ENCODE measurements at places on chromosomes 6 and 20. TPM values are rescaled to one million over a fixed set of nuclear protein-coding genes. Genes with fewer than 3 reads are reported as not detected.

FLRT3 gene
- total RNA-seq = 0.90 TPM

NKX2-4 gene
- not detected for total RNA-seq

RHAG gene
- not detected for total RNA-seq

DOP1A gene
- total RNA-seq = 16.2 TPM

MEP1A gene
- total RNA-seq = not detected

PTCHD4 gene
- 13.3 TPM for total RNA-seq

DACT2 gene
- not detected for total RNA-seq
